ENCODE measurements at places on chromosomes 3 and 15.

DNA sequence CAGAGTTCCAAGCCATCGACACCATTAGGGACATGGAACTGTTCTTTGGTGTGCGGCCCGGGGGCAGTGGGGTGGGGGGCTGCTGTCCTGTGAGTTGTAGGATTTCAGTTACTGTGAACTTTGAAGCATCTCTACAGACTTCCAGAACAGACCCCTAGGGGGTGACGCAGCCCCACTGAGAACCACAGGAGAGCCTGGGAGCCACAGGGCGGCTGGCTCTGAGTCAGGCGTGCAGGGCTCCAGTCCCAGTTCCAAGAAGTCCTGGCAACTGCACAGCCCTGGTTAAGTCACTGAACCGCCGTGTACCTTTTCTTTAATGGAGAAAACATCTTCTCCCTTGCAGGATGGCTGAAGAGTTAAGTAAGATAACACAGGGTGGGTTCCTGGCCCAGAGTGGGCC, 23.5 kb upstream of the LRTM1 start:
- peak; percentile 52 for DNase-seq

- DNase-seq = no peak
Observed at GRCh38 chr15:82810061-82810889, 847 bp downstream of the WHAMM start.

- DNase-seq = no peak
Observed at GRCh38 chr3:37025561-37026335, 32.4 kb downstream of the MLH1 start.

DNA sequence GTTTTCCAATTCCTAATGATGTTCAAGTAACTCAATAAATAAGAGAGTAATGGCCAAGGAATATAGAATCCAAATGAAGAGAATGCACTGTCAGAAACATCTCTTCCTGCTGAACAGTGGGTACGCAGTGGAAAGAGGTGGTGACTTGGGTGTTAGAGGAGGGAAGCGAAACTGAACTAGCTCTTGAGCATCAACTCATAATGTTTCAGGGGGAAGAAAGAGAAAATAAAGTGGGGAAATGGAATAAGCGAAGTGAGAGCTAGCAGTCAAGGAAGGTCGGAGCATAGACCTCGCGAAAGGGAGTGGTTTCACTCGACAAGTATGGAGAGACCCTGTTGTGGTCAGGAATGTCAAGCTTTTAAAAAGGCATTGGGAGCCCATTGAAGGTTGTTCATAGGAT, 309.5 kb downstream of the GAP43 start:
- DNase-seq = no peak

DNA sequence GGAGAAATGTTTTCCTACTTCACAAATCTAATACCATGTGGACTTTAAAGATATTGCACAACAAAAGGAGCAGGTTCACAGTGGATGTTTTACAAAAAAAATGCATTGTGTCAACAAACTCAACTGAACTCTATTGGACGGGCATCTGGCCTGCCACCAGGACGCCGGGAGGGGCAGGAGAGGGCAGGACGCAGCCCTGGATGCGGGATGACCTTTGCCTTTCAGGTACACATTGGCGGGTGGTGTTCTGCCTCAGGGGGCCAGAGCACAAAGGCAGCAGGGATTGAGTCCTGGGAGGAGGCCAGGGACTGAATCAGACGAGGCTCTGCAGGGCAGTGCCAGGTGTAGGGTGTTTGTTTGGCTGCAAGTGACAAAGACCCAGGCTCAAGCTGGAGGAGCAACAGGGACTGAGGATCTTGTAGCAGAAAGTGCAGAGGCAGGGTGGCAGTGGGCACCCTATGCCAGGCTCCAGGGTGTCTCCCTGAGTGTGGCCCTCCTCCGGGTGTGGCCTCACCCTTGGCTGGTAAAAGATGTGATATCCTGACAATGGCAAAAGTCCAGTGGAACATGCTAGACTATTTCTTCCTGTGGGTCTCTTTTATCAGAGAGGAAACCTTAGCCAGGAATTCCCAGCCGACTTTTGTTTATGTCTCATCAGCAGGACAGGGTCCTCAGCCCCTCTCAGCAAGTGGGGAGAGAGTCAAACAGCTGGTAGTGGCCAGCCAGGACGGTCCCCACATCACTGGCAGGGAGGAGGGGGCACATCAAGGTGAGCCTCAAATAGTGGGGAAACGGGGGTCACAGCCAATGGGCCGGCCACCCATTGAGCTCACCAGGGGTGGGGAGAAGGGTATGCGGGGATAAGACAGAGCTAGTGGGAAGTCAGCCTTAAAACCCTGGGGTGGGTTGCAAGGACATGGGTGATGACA, 29.7 kb upstream of the KLF13 start:
- DNase-seq = no peak
